Uterus (tissue), 4 donors: ENCODE measurements at places on chromosomes 11 and 22. TPM values are rescaled to one million over a fixed set of nuclear protein-coding genes. Genes with fewer than 3 reads are reported as not detected.

GRCh38 chr11:48272606-48273005 is 8.9 kb downstream of the OR4X1 start:
- no peaks in the 10 kb centered on the region for H3K4me1 ChIP-seq
- H3K4me3 ChIP-seq: no peak overlapping the region
- no peak for DNase-seq

- no peak for DNase-seq
- no peaks in the 10 kb centered on the region for H3K36me3 ChIP-seq
- H3K27ac ChIP-seq: no peak overlapping the region
- no peak overlapping the region for H3K4me3 ChIP-seq
- H3K4me1 ChIP-seq: no peaks in the 10 kb centered on the region
Observed at GRCh38 chr11:116421529-116422185, 351.1 kb downstream of the BUD13 start.

- no peak overlapping the region for H3K27ac ChIP-seq
- peaks cover 12% of the 10 kb centered on the region for H3K27me3 ChIP-seq
- H3K4me1 ChIP-seq: no peaks in the 10 kb centered on the region
- DNase-seq: no peak
Observed at GRCh38 chr22:37819105-37819433, 4.1 kb upstream of the GALR3 start.

DNA sequence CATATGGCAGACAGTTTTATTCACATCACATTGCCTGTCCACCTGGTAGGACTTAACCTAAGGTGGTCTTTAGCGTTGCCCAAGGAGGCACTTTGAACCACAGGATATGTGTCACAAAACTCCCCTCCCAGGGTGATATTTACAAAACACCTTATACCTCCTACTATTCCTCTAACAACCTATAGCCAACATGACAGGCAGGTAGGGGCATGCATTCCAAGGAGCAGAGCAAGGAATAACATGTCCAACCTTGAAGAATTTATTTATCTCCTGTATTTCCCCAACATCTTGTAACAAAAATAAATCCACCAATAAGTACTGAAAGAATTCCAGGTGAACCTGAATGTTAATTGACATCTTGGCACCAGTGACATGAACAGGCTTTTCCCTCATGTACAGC is 60.5 kb downstream of the SVIP start:
- no peaks in the 10 kb centered on the region for H3K4me1 ChIP-seq
- no peak for DNase-seq
- no peaks in the 10 kb centered on the region for H3K36me3 ChIP-seq
- no peak overlapping the region for H3K4me3 ChIP-seq

DNA sequence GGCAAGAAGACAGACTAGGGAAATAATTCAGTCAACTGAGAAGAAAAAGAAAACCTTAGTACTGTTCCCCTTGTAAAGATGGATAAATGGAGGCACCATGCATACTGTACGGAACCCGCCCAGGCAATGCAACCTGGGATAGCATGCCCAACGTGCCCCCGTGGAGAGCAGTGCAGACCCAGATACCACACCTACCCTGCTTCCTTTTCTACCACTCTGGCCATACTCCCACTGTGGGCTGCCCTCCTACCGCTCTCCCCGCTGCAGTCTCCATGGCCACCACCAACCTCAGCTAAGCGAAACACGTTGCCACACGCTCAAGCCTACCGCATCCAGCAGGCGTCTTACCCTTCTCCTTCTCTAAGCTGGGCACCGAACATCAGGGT is 117.4 kb upstream of the SERPIND1 start:
- no peaks in the 10 kb centered on the region for H3K4me1 ChIP-seq
- H3K27ac ChIP-seq: no peak overlapping the region
- H3K36me3 ChIP-seq: no peaks in the 10 kb centered on the region
- no peaks in the 10 kb centered on the region for H3K27me3 ChIP-seq
- H3K4me3 ChIP-seq: no peak overlapping the region

DNA sequence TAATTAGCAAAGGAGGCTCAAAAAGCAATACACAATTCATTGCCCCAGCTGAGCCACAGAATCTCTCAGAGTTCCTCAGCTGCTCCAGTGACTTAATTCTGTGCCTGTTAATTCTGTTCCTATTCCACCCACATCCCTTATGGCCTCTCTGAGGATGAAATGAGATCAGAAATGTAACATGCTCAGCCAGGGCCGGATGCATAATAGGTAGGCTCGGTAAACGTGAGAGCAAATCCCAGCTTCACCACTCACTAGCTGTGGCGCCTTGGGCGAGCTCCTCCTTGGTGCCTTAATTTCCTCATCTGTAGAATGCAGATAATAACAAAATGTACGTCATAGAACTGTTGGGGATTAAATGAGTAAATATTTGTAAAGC is 42.8 kb upstream of the DKK3 start:
- H3K4me3 ChIP-seq: no peak overlapping the region
- H3K4me1 ChIP-seq: no peaks in the 10 kb centered on the region
- no peak for DNase-seq
- no peaks in the 10 kb centered on the region for H3K27me3 ChIP-seq

GRCh38 chr22:31488346-31488883 is 1.2 kb downstream of the EIF4ENIF1 start:
- peak overlapping the region; percentile 91 for H3K27ac ChIP-seq
- H3K27me3 ChIP-seq: no peaks in the 10 kb centered on the region
- peak overlapping the region; percentile 94 for H3K4me3 ChIP-seq
- H3K4me1 ChIP-seq: peaks cover 3% of the 10 kb centered on the region
- no peak for DNase-seq

GRCh38 chr11:77316733-77317342 is 15.4 kb upstream of the GDPD4 start:
- no peaks in the 10 kb centered on the region for H3K36me3 ChIP-seq
- no peaks in the 10 kb centered on the region for H3K27me3 ChIP-seq
- no peak overlapping the region for H3K4me3 ChIP-seq
- H3K4me1 ChIP-seq: no peaks in the 10 kb centered on the region
- DNase-seq: no peak
- no peak overlapping the region for H3K27ac ChIP-seq

GRCh38 chr11:24155792-24156191 is 341.1 kb upstream of the LUZP2 start:
- H3K27me3 ChIP-seq: no peaks in the 10 kb centered on the region
- H3K36me3 ChIP-seq: no peaks in the 10 kb centered on the region
- no peak for DNase-seq
- no peak overlapping the region for H3K4me3 ChIP-seq
- H3K4me1 ChIP-seq: no peaks in the 10 kb centered on the region

GRCh38 chr22:28379075-28379779 is 300.4 kb downstream of the TTC28 start:
- H3K4me3 ChIP-seq: no peak overlapping the region
- H3K27me3 ChIP-seq: no peaks in the 10 kb centered on the region
- DNase-seq: no peak
- no peaks in the 10 kb centered on the region for H3K36me3 ChIP-seq

- no peaks in the 10 kb centered on the region for H3K27me3 ChIP-seq
- no peaks in the 10 kb centered on the region for H3K36me3 ChIP-seq
- H3K27ac ChIP-seq: no peak overlapping the region
- no peak overlapping the region for H3K4me3 ChIP-seq
Observed at GRCh38 chr22:22935546-22936157, 48.0 kb downstream of the IGLL5 start.

The SAMM50 gene
- total RNA-seq: 16.2 TPM

The TPBGL gene
- 1.0 TPM for total RNA-seq

The SPI1 gene
- 9.2 TPM for total RNA-seq
